HT-29 (cell line): ENCODE measurements at places on chromosomes 6 and 20. TPM values are rescaled to one million over a fixed set of nuclear protein-coding genes. Genes with fewer than 3 reads are reported as not detected.

- DNase-seq = no peak
Observed at GRCh38 chr6:79863566-79863965, 83.8 kb downstream of the ELOVL4 start.

GRCh38 chr20:45095805-45096238, 5.1 kb downstream of the KCNS1 start:
- DNase-seq = peak; percentile 89

SLPI gene
- total RNA-seq = 9.1 and 13.5 TPM in 2 replicates

GRCh38 chr20:44646023-44646640, 5.4 kb downstream of the ADA start:
- DNase-seq = no peak

GRCh38 chr20:15205719-15206118, 868.3 kb upstream of the FLRT3 start:
- DNase-seq = no peak

DNA sequence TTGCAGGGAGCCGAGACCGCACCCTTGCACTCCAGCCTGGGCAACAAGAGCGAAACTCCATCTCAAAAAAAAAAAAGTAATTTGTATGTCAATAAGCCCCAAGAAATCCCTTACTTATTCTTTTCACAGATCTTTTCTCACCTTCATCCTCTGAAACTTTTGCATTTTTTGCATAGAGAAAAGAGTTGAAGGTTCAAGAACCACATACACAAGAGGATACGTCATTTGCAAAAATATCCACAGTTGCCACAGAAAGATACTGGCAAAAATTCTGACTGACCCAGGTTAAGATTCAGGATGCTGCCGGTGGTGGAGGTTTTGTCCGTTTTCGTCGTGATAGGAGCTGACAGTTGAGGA, 94.5 kb downstream of the ZMYND8 start:
- no peak for DNase-seq
